Kidney (tissue), 22 donors: ENCODE measurements at places on chromosomes 12 and 14. TPM values are rescaled to one million over a fixed set of nuclear protein-coding genes. Genes with fewer than 3 reads are reported as not detected.

Gene METTL25
- 10.8 TPM for polyA plus RNA-seq

Gene P2RX7
- polyA plus RNA-seq = 0.45 TPM

Gene NPAS3
- 0.82 TPM for polyA plus RNA-seq

Gene TAS2R10
- not detected for polyA plus RNA-seq

Gene RNASE4
- 40.4 TPM for polyA plus RNA-seq

Gene AKAP6
- 0.92 TPM for polyA plus RNA-seq

Gene C1QL4
- polyA plus RNA-seq = not detected

Gene C12orf50
- polyA plus RNA-seq = not detected

Gene TPH2
- not detected for polyA plus RNA-seq

Gene SLC7A7
- polyA plus RNA-seq = 235 TPM

Gene RAD51B
- 6.9 TPM for polyA plus RNA-seq

Gene LRTM2
- polyA plus RNA-seq = not detected

Gene PTCSC3
- 6.4 TPM for polyA plus RNA-seq

Gene CATSPERB
- 0.17 TPM for polyA plus RNA-seq

Gene BEST3
- polyA plus RNA-seq = 0.82 TPM

Gene TAS2R46
- not detected for polyA plus RNA-seq

Gene ACSM4
- not detected for polyA plus RNA-seq

Gene HOXC5
- polyA plus RNA-seq = 0.24 TPM

Gene HOXC12
- polyA plus RNA-seq = not detected

Gene PTHLH
- polyA plus RNA-seq = not detected

Gene ENDOU
- polyA plus RNA-seq = 0.28 TPM

Gene BDKRB2
- 7.4 TPM for polyA plus RNA-seq

Gene AVPR1A
- 4.5 TPM for polyA plus RNA-seq

Gene CLEC1B
- polyA plus RNA-seq = not detected

Gene KRT81
- not detected for polyA plus RNA-seq

Gene TMEM121
- polyA plus RNA-seq = 4.1 TPM

Gene SSPN
- polyA plus RNA-seq = 3.2 TPM

Gene FOXJ2
- polyA plus RNA-seq = 4.4 TPM

Gene TAS2R31
- polyA plus RNA-seq = not detected

Gene SOX5
- polyA plus RNA-seq = 0.54 TPM

Gene MYBPC1
- not detected for polyA plus RNA-seq

Gene RFX4
- not detected for polyA plus RNA-seq

Gene KRT77
- polyA plus RNA-seq = not detected

Gene PDE3A
- polyA plus RNA-seq = 3.3 TPM

Gene OAS1
- polyA plus RNA-seq = 27.2 TPM

Gene SLC2A3
- polyA plus RNA-seq = 12.1 TPM

Gene LALBA
- polyA plus RNA-seq = not detected

Gene PRICKLE1
- polyA plus RNA-seq = 3.9 TPM

Gene TMEM233
- 1.4 TPM for polyA plus RNA-seq

Gene TAS2R43
- polyA plus RNA-seq = not detected

Gene PRIMA1
- polyA plus RNA-seq = 1.0 TPM

Gene MIP
- polyA plus RNA-seq = not detected

Gene PPP2R3C
- 33.7 TPM for polyA plus RNA-seq

Gene RGS6
- polyA plus RNA-seq = 1.4 TPM

Gene NXPH4
- 0.71 TPM for polyA plus RNA-seq

Gene ZNF268
- polyA plus RNA-seq = 6.7 TPM

Gene SSTR1
- 1.3 TPM for polyA plus RNA-seq

Gene CISTR
- not detected for polyA plus RNA-seq
